ENCODE measurements at places on chromosomes 3 and 15. TPM values are rescaled to one million over a fixed set of nuclear protein-coding genes. Genes with fewer than 3 reads are reported as not detected.

COL7A1 gene
- total RNA-seq = 2.2 TPM

DNA sequence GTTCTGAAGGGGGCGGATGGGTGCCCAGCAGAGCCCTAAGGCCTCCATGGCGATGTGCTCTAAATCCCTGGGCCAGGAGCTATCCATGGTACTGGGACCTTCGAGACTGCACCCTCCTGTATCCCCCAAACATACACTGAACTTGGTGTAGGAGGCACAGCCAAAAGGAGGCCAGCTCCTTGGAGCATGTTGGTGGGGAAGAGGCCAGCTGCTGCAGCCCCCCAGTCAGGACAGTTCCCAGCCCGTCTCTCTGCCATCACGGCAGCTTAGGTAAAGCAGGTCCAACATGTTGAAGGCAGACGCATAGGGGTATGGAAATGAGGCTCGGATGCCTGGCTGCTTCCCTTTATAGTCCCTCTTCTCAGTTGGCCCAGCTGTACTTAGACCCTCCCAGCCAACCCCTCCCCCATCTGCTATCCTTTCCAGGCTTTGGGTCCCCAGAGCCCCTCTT is 1.8 kb downstream of the CAMKV start:
- H3K27ac ChIP-seq = no peak overlapping the region
- no peaks in the 10 kb centered on the region for H3K36me3 ChIP-seq
- DNase-seq = no peak

DNA sequence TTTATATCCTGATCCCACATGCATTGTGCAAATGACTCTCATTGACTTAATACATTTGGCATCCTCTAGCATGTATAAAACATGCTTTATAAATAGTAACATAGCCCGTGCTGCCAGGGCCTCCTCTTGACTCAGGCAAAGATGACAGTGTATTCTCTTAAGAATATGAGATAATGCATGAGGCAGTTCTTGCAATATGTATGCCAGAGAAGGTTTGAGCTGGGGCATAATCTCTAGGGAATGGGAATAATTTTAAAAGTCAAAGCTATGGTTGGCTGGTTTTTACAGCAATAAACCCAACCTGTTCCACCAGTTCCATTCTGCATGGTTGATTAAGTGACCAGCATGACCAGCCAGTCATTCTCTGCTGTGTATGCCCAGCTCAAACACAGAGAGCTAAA is 179.0 kb upstream of the PFN2 start:
- H3K4me1 ChIP-seq = no peaks in the 10 kb centered on the region
- H3K4me3 ChIP-seq = no peak overlapping the region
- no peak for DNase-seq
- no peaks in the 10 kb centered on the region for H3K36me3 ChIP-seq
- H3K27ac ChIP-seq = no peak overlapping the region

DNA sequence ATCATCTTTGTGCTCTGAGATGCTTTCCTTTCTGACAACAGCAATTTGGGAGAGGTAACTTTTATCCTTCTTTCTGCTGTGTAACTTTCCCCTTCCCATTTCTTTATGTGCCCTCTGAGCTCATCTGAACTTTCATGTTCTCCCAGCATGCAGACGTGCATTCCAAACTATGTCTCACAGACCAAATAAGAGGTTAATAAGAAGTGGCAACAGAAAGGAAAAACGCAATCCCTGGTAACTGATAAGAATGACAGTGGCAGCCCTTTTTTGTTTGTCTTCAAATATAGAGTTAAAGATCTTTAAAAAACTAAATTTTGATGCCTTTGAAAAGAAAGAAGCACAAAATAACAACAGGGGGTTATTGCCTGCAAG is 533.4 kb downstream of the FOXP1 start:
- H3K27ac ChIP-seq = peak overlapping the region; percentile 39
- H3K27me3 ChIP-seq = no peaks in the 10 kb centered on the region
- H3K36me3 ChIP-seq = peaks cover 3% of the 10 kb centered on the region

All from T-cell (primary cell).